ENCODE measurements at places on chromosomes 16 and 17.

- no peak for DNase-seq
These were observed 151.2 kb upstream of the AXIN2 start for GRCh38 chr17:65712383-65713267.

- DNase-seq, result no peak
These were observed 72.0 kb downstream of the KANSL1 start for GRCh38 chr17:46121165-46121764.

- peak; percentile 48 for DNase-seq
These were observed 5.0 kb downstream of the CORO6 start for GRCh38 chr17:29617481-29618271.

DNA sequence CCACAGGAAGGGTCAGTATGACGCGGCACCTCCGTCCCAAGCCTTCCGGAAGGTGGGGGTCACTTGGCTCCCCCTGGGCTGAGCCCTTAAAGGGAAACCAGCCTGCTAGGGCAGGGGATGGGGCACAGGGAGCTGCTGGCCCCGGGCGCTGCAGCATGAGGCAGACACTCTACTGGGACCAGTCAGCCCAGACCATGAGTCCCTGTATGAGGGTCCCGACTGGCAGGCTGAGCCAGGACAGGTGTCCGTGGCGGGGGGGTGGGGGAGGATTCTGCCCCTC is 43.4 kb upstream of the ZC3H18 start:
- no peak for DNase-seq

GRCh38 chr16:35868630-35869029 is 2409.2 kb downstream of the TP53TG3F start:
- DNase-seq, result no peak

DNA sequence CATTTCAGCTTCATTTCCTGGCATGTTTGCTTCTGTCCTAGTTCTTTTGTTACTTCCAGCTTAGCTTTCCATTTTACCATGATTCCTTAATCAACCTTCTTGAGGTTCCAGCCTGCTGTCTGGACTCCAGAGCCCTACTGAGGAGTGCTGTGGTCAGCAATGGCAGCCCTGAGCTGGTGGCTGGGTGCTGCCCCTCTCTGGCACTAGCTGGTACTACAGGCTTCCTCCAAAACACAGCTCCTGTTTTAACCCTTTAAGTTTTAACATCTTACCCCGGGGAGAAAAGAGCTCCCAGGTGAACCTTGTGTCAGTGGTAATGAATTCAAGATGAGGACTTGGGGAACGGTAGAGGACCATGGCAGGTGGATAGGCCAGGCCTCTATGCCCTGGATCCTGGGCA is 395.5 kb downstream of the TMEM114 start:
- DNase-seq, result no peak

GRCh38 chr17:17126131-17127110 is 79.7 kb downstream of the PLD6 start:
- DNase-seq, result no peak

DNA sequence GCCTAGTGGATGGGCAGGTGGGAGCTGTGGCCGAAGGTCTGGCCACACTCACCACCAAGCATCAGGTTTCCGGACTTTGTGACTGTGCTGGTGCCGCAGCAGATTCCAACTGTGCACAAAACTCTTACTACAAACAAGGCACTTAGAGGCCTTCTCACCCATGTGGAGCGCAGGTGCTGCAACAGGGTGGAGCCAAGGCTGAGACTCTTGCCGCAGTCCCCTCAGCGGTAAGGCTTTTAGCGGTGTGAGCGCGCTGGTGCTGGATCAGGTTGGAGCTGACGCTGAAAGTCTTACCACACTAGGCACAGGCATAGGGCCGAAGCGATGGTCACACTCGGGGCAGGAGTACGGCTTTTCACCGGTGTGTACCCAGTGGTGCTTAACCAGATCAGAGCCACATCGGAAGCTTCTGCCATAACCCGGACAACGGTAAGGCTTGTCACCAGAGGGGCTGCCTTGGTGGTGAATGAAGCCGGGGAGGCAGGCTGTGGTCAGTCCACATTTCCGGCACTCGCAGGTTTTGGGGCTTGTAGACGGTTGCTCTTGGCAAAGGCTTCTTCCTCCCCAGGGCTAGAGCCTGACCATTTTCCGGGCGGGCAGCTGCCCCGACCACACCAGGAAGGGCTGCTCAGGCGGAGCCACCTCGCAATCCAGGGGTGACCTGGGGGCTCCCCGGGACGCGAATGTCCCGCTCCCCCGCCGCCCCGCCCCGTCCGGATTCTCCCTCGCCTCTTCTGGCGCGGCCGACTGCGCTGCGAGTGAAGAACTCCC is 1.0 kb upstream of the ARMC5 start:
- DNase-seq, result no peak

GRCh38 chr16:73058616-73059409 is 10.9 kb upstream of the ZFHX3 start:
- DNase-seq, result peak; percentile 35

DNA sequence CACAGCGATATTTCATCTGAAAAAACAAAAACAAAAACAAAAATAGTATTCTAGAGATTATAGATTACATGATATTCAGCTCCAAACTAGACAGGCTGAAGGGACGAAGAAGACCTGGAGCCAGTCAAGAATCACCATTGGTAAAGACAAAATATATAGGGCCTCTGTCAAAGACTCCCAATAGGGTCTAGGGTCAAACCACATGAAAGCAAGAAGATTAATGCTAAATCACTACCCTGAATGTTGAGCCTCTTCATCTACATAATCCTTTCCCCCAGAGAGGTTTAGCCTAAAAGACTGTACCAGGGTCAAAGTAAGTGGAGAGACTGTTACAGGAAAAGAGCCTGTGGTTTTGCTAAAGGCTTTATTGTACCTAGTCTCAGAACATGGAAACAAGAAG is 10.8 kb upstream of the NME1 start:
- DNase-seq, result no peak

- peak; percentile 50 for DNase-seq
These were observed 63.3 kb upstream of the MTMR4 start for GRCh38 chr17:58577696-58578095.

GRCh38 chr17:33766721-33767120 is 473.6 kb upstream of the ASIC2 start:
- no peak for DNase-seq

- no peak for DNase-seq
These were observed 3.5 kb downstream of the C17orf100 start for GRCh38 chr17:6654841-6655731.

- no peak for DNase-seq
These were observed 555 bp downstream of the HDAC5 start for GRCh38 chr17:44122816-44123355.

GRCh38 chr16:30053376-30054015 is 12.1 kb upstream of the ALDOA start:
- DNase-seq, result peak; percentile 62

DNA sequence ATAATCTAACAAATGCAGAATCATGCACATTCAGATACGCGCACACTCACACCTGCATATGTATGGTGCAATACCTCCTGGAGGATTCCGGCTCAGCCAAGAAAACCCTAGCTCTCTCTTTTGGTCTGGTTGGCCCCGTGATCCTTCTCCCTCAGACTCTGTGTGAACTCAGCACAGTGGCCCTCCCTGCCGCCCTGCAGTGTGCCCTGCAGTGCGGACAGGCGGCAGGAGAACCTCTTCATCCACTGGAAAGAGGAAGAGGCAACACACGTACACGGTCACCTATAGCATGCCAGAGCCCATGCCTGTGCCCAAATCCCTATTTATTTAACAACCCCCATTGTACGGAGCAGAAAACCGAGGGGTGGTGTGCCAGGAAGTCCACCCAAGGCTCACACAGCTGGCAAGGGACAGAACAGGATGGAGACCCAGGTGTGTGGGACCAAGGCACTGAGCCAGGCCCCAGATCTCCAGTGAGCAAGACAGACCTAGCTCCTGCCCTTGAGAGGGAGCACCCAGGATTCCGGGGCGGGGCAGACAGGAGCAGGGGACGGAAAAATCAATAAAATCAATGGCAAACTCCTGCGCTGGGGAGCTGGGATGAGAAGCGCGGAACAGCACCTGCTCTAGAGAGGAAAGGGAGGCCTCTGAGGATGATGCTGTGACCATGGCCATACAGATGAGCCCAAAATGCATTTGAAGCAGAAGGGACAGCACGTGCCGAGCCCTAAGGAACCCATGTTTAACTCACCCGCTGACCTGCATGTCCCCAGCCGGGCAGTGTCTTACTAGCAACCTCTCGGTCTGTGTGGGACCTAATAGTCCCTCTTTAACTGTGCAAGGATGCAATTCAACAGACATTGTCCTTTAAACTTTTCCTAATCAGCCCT is 54.7 kb upstream of the CIBAR2 start:
- no peak for DNase-seq

DNA sequence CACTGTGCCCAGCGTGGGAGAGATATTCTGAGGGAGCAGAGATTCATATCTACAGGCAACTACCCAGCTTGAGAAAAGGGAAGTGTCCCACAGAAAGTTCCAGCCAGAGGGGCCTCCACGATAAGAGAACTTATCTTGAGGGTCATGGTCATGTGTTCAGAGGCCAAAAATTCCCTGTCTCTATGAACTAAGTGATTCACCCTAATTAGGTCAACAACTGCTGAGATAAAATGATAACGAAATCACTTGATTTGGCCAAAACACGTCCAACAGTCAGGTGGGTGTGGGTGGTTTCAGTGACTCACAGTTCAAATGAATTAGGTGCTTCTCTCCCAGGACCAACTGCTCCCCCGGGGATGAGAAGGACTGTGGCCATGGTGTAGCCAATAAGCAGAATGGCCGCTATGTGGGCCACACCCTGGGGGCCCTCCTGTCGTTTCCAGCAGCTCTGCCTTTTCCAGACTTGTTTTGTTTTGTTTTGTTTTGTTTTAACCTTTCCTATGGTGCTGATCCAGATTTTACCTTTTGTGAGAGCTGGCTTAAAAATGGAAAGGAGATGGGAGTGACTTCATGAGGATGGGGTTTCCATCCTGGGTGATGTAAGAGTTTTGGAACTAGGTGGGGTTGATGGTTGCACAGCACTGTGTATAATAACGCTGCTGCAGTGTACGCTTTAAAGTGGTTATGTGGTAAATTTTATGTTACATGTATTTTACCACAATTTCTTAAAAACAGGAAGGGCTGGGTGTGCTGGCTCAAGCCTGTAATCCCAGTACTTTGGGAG is 8.7 kb downstream of the DNAI2 start:
- no peak for DNase-seq

GRCh38 chr17:66923886-66924285 is 40.6 kb upstream of the CACNG4 start:
- DNase-seq, result no peak

- no peak for DNase-seq
These were observed 561.3 kb downstream of the WWOX start for GRCh38 chr16:78660795-78661194.

DNA sequence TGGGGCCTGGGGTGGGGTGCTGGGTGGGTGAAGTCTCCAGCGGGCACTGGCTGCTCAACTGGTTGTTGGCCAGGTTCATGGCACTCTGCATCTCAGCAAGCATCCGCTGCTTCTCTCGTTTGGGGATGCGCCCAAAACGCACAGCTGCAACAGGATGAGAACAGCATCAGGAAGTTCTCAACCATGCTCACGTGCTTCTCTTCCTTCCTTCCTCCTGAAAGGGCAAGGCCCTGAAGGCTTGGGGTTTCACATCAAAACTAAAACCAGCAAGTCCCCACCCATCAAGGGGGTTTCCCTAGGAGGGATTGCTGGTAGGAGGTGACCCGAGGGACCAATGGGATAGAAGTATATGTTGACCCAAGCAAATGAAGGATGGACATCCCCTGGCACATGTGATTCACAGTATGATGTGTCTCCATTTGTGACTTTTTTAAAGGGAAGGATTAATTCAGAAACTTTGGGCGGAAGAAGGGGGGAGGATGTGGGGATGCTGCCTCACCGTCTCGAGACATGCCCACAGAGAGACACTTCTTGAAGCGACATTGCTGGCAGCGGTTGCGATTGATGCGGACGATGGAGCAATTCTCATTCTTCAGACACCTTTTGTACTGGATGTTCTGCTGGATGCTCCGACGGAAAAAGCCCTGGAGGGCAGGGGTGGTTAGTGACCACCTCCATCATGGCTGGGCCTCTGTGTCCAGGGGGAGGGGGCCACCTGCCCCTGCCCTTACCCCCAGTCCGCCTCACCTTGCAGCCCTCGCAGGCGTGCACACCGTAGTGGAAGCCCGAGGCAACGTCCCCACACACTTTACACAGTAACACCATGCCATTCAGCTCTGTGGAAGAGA is 4.2 kb downstream of the NR1D1 start:
- no peak for DNase-seq

GRCh38 chr17:50095626-50096037 is 481 bp downstream of the PDK2 start:
- no peak for DNase-seq

GRCh38 chr17:78804777-78805176 is 22.7 kb upstream of the CYTH1 start:
- DNase-seq, result no peak

DNA sequence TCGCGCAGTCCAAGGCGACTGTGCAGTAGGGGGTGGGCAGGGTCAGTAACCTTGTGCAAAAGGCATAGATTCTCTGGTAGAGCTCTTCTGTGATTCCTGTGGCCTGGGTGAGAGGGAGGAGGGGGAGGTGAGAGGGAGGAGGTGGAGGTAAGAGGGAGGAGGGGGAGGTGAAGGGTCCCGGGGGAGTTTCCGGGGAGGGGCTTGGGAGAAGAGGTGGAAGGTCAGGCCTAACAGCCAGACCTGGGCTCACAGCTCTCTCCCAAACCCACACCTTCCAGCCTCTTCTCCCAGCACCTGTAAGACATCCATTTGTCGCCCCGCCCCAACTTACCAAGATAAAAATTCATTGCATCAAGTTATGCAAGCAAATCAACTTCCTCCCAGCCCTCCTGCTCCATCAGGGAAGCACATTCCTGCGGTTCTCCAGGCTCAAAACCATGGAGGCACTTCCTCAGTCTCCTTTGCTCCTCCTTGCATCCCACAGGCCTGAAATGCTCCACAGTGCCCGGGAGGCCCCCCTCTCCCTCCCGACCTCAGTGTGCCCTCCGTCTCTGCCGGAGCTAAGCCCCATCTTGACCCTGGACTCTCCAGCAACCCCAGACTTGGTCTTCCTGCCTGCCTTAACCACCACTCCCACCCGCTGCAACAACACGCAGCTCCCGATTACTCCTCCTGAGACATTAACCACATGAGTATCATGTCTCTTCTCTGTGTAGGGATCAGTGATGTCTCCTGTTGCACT is 30.5 kb downstream of the PIK3R6 start:
- DNase-seq, result peak; percentile 13

- no peak for DNase-seq
These were observed 38.7 kb upstream of the MRPS23 start for GRCh38 chr17:57888311-57889216.

DNA sequence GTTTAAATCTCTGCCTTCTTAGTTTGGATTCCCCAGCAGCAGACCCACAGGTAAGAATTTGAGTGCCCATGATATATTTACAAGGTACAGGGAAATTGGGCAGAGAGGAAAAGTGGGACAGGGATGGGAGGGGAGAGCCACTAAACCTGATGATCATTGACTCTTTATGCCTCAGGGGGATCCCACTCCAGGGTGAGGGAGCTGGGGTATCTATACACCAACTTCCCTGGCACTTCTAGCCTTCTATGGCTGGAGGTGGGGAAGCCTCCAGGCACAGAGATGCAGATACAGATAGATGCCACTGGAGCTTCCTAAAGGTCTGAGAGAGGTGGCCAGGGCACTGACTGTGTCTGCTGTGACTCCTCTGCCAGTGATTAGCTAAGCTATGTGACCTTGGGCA is 256.4 kb downstream of the KATNIP start:
- no peak for DNase-seq

All from AG08395 (cell line).